Activated naive CD4-positive, alpha-beta T cell treated with Interleukin-2 at 50 U/mL for 16 hours (primary cell): ENCODE measurements at places on chromosomes 16 and 17.

- peak; percentile 28 for DNase-seq
Measured at GRCh38 chr16:30949650-30950515, 1.0 kb downstream of the ORAI3 start.

- DNase-seq = no peak
Measured at GRCh38 chr17:79305768-79306423, 231.3 kb downstream of the ENGASE start.

DNA sequence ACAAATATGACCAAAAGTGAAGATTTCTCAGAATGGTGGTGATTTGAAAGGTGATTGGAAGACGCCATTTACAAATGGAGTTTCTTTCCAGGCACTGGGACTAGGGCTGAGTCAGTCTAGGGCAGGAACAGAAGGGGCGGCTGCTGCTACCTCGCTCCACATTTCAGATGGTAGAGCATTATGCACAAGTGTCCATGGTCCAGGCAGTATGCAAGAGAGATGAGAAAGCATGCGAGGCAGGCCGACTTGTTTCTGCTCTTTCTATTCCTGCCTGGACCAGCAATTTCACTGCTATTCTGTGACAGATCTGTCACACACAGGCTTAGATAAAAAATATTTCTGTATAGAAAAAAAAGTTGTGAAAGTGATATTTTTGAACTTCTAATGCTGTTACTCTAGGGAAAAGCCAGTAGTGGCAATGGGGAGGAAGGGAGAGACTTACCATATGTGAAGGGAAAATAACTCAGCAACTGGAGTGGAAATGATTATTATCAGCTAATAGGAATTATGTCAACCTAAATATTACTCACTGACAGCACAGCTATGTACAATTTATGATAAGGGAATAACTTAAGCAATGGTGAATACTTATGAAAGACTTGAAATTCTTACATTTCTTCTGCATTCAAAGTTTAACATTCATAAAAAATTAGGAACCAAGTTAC lies 134.7 kb upstream of the NETO2 start:
- DNase-seq = no peak

DNA sequence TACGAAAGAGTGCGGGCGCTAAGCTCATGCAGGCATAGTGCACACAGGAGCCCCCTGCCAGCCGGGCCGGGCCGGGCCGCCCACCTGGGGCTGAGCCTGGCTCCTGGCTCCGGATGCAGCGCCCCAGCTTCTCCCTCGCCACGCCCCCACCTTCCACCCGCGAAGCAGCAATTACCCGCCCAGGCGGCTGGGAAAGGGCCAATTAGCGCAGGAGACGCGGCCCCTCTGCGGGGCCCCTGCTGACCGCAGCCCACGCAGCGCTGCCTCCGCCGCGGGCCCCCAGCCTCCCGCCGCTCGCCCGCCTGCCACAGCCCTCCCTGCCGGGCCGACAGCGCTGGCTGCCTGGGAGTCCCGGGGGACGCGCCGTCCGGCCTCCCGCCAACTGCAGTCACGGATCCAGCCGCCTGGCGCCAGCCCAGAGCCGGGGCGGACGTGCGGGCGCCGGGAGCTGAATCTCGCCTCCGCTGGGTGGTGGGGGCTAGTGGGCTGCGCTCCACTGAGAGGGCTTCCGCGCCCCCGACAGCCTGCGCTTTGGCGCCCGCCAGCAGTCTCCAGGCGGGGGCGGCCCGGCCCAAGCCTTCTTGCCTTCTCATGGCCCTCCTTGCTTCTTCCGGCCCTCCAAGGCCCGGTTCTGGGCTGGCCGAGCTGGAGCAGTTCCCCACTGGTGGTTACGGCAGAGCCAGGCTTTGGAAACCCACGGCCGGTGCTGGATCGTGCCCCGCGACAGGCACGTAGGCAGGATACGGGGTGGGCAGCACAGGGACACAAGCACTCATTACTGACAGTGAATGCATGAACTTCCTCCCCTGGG lies 14.9 kb upstream of the CBFB start:
- peak; percentile 78 for DNase-seq

- DNase-seq = no peak
Measured at GRCh38 chr17:47956791-47957590, 692 bp downstream of the PRR15L start.

GRCh38 chr17:77125432-77125901 lies 15.3 kb upstream of the SEC14L1 start:
- DNase-seq = no peak

GRCh38 chr16:2273484-2273883 lies 5.6 kb upstream of the RNPS1 start:
- DNase-seq = no peak
